ENCODE measurements at places on chromosomes 3 and 15. TPM values are rescaled to one million over a fixed set of nuclear protein-coding genes. Genes with fewer than 3 reads are reported as not detected.

DNA sequence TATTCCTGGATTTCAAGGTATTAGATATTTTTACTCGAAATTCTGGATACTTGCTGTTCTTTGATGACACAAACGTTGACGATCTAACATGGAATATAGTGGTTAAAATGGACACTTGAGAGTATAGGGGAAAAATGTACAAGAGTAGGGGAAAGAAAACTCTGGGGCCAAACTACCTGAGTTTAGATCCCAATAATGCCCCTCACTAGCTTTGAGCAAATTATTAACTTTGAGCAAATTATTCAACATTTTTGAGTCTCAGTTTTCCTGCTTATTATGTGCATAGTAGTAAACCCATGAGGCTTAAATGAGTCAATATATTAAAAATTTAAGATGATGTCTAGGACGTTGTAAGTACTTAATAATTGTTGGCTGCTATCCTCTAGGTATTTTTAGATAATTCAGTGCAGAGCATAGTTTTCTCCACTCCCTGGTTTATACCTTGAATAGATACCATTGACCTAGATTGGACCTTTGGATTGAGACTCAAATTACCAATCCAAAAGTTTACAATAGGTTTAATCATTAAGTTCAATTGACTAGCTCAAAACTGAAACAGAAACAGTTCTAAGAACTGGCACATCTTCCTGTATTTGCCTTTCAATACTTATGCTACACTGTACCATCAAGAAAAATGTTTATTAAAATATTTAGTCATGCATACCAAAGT is 4.5 kb downstream of the ADGRG7 start:
- peaks cover 24% of the 10 kb centered on the region for H3K4me1 ChIP-seq
- H3K27ac ChIP-seq = no peak overlapping the region
- no peak overlapping the region for H3K4me3 ChIP-seq
- H3K27me3 ChIP-seq = peaks cover 21% of the 10 kb centered on the region
- peaks cover 2% of the 10 kb centered on the region for H3K36me3 ChIP-seq

DNA sequence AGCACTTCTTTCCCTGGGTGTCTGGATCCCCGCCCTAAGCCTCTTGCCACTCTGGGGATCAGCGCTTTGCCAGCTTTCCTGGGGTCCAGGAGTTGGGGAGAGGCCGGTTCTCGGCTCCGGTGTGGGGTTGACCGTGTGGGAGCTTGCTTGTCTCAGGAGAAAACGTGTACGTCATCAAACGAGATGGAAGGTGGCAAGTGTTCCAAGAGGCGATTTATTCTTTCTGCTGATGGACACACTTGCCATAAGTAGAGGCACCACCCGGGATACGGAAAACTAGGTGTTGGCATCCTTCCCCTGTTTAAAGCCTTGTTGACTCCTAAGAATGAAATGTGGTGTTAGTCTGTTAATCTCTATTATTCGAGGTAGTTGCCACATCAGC is 295 bp downstream of the ZWILCH start:
- DNase-seq = no peak
- H3K36me3 ChIP-seq = peaks cover 49% of the 10 kb centered on the region
- H3K4me1 ChIP-seq = peaks cover 55% of the 10 kb centered on the region
- peak overlapping the region; percentile 99 for H3K27ac ChIP-seq

DNA sequence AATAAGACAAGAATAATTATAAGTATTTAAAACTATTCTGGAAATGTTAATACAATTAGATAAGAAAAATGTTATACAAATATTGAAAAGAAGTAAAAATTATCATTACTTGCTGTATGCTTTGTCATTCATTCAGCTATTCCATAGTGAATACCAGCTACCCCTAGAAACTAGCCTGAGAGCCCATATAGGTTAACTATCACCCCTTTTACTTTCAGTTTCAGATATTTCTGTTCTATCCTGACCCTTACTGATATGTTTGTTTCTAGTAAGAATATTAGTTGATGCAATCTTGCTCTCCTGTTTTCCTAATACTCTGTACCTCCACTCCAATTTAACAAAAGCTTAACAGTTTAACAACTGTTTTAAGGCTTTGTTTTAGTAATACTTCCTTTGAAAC is 31.6 kb downstream of the FAM227B start:
- peaks cover 1% of the 10 kb centered on the region for H3K36me3 ChIP-seq
- no peaks in the 10 kb centered on the region for H3K27me3 ChIP-seq

DNA sequence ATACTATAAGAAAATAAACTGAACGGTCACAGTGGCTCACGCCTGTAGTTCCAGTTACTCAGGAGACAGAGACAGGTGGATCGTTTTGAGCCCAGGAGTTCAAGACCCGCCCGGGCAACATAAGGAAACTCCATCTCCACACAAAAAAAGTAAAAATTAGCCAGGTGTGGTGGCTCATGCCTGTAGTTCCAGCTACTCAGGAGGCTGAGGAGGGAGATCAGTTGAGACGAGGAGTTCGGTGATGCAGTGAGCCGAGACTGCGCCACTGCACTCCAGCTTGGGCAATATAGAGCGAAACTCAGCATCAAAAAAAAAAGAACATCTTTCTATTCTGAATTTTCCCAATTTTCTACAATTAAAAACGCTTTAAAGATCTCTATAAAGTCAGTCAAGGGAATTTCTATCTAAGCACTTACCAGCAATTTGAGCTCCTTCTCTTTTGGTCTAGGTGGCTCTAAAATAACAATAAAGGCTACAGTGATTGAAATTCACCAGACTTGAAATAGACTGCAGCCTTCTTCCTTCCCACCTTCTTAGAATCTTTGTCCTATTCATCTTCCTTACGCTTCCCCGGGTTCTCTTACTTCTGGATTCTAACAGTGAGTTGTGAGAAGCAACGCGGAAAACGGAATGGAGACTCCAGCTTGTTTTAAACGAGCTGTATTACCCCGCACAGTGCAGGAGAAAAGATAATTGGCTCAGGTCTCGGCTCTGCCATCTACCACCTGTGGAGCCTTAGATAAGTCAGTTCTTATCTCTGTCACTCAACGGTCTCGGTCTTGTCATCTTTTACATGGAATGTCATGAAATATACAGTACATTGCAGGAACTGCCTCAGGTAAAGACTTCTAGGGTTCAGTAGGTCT is 812 bp upstream of the SEC62 start:
- DNase-seq = no peak
- peaks cover 42% of the 10 kb centered on the region for H3K4me1 ChIP-seq
- H3K36me3 ChIP-seq = peaks cover 19% of the 10 kb centered on the region
- no peaks in the 10 kb centered on the region for H3K27me3 ChIP-seq

DNA sequence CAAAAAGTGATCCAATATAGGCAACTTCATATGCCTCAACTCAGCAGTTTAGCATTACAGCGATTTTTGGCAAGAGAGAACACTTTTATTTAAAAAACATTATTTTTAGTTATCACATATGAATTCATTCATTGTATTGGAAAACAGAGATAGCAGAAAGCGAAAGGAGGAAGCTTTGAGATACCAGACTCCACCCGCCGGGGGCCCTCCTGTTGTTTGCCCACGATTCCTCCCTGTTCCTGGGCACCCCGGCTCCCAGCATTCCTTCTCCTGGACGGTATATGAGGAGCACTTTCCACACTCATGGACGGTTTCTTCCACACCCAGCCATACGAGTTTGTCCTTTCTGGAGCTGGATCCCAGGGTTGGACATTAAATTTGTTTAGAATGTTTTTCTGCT is 18.2 kb downstream of the APBA2 start:
- no peaks in the 10 kb centered on the region for H3K36me3 ChIP-seq
- DNase-seq = no peak
- no peak overlapping the region for H3K27ac ChIP-seq

- H3K4me1 ChIP-seq = no peaks in the 10 kb centered on the region
- DNase-seq = no peak
- H3K36me3 ChIP-seq = no peaks in the 10 kb centered on the region
- H3K4me3 ChIP-seq = no peak overlapping the region
- H3K27me3 ChIP-seq = peaks cover 3% of the 10 kb centered on the region
- H3K27ac ChIP-seq = no peak overlapping the region
Measured at GRCh38 chr3:110614186-110614585, 457.4 kb upstream of the NECTIN3 start.

DNA sequence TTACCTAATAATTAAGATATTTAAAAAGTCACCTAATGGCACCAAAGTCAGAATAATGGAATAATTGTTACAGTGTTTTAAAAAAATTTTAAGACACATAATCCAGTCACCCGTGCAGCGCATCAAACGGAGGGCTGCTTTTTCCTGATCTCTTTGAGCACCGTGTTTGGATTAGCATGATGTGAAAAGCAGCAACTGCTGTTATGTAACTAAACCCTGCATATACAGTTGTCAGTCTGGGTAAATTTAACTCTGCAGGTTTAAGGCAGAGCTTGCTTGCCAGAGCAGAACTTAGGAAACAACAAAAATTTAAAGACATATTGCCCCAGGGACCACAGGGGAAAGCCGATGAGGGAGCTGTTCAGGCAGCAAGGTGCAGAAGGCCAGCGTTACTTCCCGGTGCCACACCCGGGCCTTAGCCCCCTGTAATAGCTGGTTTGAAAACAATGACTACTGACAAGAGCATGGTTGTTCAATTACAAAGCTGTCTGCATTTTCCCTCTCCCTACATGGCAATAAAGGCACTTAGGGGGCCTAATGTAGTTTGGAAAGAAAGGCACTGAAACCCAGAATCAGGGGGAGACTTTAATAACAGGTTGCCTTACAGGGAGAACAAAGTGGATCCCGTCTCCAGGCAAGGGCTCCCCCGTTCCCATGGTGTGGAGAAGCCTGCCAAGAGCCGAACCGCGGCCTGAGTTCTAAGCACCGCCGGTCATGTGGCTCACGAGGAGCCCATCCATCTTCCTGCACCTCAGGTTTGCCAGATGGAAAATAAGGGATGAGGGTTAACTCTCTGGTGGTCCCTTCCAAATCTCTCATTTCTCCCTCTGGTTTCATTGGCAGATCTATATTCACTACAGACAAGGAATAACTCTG is 32.2 kb downstream of the RORA start:
- no peak for DNase-seq
- no peaks in the 10 kb centered on the region for H3K4me1 ChIP-seq
- H3K4me3 ChIP-seq = no peak overlapping the region
- peaks cover 6% of the 10 kb centered on the region for H3K27me3 ChIP-seq
- no peak overlapping the region for H3K27ac ChIP-seq

GRCh38 chr3:58556761-58557221 is 19.8 kb upstream of the ACOX2 start:
- H3K27ac ChIP-seq = no peak overlapping the region
- no peaks in the 10 kb centered on the region for H3K4me1 ChIP-seq
- DNase-seq = no peak
- H3K4me3 ChIP-seq = no peak overlapping the region
- no peaks in the 10 kb centered on the region for H3K36me3 ChIP-seq

GRCh38 chr15:65945616-65946015 is 76.3 kb downstream of the RAB11A start:
- peaks cover 13% of the 10 kb centered on the region for H3K4me1 ChIP-seq
- no peak overlapping the region for H3K27ac ChIP-seq
- DNase-seq = no peak
- no peak overlapping the region for H3K4me3 ChIP-seq

DNA sequence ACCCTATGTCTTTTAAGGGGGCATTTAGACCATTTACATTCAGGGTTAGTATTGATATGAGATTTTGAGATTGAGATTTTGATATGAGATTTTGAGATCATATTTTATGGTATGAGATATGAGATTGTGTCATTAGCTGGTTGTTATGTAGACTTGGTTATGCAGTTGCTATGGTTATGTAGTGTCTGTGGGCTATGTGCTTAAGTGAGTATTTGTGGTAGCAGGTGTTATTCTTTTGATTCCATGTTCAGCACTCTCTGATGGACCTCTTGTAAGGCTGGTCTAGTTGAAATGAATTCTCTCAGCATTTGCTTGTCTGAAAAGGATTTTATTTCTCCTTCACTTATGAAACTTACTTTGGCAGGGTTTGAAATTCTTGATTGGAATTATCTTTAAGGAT is 225.4 kb downstream of the SATB1 start:
- peaks cover 2% of the 10 kb centered on the region for H3K27me3 ChIP-seq
- no peak overlapping the region for H3K27ac ChIP-seq
- no peak overlapping the region for H3K4me3 ChIP-seq
- peaks cover 2% of the 10 kb centered on the region for H3K36me3 ChIP-seq

- no peak for DNase-seq
- peaks cover 12% of the 10 kb centered on the region for H3K27me3 ChIP-seq
- H3K4me1 ChIP-seq = no peaks in the 10 kb centered on the region
Measured at GRCh38 chr3:64058566-64058965, 35.3 kb upstream of the PSMD6 start.

DNA sequence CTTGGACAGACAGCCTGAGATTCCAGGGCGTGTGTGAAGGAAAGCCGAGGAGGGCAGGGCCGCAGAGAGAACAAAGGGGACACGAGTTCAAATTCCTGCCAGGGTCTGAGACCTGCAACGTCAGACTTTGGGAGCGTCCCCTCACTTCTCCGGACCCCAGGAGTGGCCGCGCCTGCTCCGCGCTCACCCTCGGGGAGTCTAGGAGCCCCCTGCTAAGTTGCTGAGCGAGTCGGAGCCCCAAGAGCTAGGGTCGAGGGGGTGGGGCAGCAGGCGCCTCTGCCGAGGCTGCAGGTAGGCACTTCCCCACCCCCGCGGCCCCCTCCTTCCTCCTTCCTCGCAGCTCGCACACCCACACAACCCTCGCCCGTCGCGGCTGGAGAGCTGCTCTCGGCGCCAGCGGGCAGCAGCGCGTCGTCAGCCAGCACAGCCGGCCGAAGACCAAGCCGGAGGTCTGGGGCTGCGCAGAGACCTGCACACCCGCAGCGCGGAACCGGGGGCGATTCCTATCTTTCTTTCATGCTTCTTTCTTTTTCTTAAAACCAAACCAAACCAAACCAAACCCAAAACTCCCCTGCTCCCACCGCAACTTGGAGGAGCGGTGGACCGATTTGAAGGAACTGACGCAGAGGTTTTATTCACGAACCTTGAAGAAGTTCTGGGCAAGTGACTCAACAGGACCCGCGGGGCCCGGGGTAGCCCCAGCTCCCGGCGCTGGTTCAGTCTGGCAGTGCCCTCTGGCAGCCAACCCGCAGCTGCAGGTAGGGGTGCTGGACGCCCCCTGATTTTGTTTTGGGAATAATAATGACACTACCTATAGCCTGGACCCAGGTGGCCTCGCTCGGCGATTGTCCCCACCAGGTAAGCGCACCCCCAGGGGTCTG is at the start of gene ANKRD34C:
ANKRD34C (plus strand) TSS at position 352 of the 881 bp plus-strand sequence. CDS start 10,563 bp downstream, outside the sequence.
- no peaks in the 10 kb centered on the region for H3K36me3 ChIP-seq
- peak within 1 kb of the TSS; percentile 34 for H3K27ac ChIP-seq
- no peaks in the 10 kb centered on the region for H3K4me1 ChIP-seq
- peaks cover 62% of the 10 kb centered on the region for H3K27me3 ChIP-seq
- DNase-seq = no peak

GRCh38 chr3:123054109-123054778 is 12.6 kb upstream of the PDIA5 start:
- no peak for DNase-seq
- H3K4me3 ChIP-seq = no peak overlapping the region
- no peaks in the 10 kb centered on the region for H3K4me1 ChIP-seq
- H3K27ac ChIP-seq = no peak overlapping the region
- H3K27me3 ChIP-seq = peaks cover 9% of the 10 kb centered on the region
- no peaks in the 10 kb centered on the region for H3K36me3 ChIP-seq

- no peak overlapping the region for H3K4me3 ChIP-seq
- H3K36me3 ChIP-seq = no peaks in the 10 kb centered on the region
- DNase-seq = no peak
- peaks cover 20% of the 10 kb centered on the region for H3K27me3 ChIP-seq
Measured at GRCh38 chr15:83358972-83359564, 74.6 kb upstream of the BNC1 start.

- no peak overlapping the region for H3K4me3 ChIP-seq
- peaks cover 6% of the 10 kb centered on the region for H3K36me3 ChIP-seq
- peaks cover 50% of the 10 kb centered on the region for H3K4me1 ChIP-seq
- no peak overlapping the region for H3K27ac ChIP-seq
Measured at GRCh38 chr15:34324933-34325332, 12.6 kb downstream of the SLC12A6 start.

The ANP32A gene
- total RNA-seq = 286 TPM

The BNIP2 gene
- total RNA-seq = 73.3 TPM

The CCR3 gene
- total RNA-seq = not detected
